ENCODE measurements at places on chromosomes 12 and 14.

DNA sequence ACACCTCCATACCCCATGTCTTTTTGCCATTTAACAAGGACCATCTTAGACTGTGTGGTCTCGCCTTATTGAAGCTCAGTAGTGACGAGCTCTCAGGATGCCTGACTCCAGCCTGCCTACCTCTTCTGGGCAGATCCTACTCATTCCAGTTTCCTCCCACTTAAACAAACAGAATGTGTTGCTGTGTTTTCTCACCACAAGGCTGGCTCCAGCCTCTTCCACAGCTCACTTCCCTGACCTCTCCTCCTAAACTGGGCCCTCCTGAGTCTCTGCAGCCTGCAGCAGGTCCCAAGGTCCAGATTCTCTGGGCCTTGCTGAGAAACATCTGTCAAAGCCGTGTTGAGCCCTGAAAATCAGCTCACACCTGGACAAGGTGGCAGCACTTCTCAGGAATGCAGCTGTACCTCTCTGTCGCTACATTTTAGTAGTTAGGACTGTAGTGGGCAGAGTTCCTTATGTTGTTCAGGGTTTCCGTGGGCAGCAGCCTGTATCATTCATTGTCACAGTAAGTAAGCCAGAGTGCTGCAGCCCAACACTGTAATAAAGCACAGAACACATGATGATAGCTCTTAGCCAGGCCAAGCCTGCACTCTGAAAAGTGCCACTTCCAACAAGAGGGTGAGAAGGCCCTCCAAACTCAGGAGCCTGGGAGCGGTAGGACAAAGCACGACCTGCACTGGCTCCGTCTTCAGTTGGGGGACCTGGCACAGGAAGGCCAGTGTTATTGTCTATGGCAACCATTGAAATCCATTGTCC, 68.5 kb downstream of the NKX2-1 start:
- DNase-seq, result no peak

DNA sequence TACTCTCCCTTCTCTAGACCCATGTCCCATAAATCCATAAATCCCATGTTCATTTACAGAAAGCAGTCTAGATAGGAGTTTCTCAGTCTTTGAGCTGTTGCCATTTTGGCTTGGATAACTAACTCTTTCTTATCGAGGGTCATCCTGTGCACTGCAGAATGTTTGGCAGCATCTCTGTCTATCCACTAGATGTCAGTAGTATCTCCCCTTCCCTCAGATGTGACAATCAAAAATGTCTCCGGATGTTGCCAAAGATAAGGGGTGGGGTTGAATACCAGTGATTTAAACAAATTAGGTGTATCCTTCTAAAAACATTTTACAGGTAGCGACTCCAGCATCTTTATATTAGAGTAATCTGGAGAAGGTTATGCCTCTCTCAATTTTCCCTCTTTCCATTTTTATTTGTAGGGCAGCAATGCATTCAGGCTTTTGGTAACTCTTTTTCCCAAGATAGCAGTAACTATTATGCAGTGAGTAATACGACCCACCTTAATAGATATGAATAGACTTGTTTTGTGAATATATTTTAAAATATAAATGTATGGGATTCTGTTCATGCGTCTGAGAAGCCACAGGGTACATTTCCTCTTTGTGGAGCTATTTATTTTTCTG, 100.7 kb downstream of the LRRK2 start:
- DNase-seq, result no peak

DNA sequence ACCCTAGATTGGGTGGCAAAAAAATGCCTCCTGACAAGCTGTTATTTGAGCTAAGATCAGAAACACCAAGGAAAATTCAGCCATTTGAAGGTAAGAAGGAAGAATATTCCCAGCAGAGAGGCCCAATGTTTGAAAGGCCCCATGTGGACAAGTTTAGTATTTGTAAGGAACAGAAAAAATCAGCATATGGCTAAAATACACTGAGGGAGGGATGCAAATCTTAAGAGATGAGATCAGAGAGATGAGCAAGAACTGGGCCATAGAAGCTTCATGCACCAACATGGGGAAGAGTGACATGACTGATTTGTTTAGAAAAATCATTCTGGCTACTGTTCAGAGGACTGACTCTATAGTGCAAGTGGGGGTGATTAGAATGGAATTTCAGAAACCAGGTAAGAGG, 496.8 kb upstream of the SOX5 start:
- DNase-seq, result no peak

DNA sequence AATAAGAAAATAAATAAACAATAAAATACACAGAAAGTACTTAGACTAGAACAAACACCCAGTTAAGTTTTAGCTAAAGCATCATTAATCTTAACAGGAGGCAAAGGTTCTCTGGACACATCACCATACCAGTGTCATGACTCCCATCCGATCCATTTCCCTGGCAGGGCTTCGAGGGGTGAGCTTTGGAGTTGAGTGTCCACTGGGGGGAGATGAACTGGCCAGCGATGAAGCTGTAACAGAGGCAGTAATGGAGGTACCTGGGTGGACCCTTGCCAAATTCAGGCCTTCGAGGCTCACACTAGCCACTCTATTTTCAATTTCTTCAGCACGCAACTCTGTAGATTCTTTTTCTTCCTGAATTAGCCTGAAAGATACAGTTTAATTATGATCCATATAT, 269.5 kb downstream of the ACSS3 start:
- no peak for DNase-seq

DNA sequence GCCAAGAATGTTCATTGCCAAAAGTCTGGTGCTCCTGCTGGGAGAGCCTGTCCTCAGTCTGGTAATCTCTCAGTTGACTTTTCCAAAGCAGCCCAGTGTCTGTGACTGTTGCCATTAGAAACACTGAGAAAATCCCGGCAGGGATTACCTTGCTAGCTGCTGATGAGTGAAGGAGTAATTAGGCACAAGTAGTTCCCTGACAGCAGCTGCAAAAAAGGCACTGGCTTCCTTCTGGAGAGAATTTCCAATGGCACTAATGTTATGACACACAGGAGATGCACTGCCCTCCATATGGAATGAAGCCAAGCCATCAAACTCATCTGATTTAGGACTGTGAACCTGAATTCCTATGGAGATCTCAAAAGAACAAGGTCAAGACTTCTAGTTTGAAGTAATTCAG, 1321.2 kb upstream of the SEL1L start:
- no peak for DNase-seq

GRCh38 chr14:100653409-100653808, 66.2 kb upstream of the BEGAIN start:
- no peak for DNase-seq

- no peak for DNase-seq
Measured at GRCh38 chr14:65074449-65075150, 27.7 kb downstream of the MAX start.

DNA sequence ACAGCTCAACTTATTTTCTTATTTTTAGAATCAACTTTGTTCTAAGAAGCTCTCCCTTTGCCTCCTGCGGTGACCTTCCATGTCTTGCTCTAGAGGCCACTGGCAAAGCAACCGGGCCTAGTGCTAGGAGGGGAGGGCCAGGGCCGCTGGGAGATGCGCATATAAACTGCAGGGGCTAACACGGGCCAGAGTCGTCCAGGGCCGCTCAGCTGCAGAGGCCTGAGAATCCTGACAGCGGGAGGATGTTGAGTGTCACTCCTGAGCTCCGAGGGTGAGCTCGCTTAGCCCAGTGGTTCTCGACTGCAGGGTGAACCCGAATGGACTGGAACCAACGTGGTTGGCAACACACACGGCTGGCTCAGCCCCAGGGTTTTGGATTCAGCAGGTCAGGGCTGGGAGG, 6.5 kb upstream of the PIWIL1 start:
- DNase-seq, result no peak

DNA sequence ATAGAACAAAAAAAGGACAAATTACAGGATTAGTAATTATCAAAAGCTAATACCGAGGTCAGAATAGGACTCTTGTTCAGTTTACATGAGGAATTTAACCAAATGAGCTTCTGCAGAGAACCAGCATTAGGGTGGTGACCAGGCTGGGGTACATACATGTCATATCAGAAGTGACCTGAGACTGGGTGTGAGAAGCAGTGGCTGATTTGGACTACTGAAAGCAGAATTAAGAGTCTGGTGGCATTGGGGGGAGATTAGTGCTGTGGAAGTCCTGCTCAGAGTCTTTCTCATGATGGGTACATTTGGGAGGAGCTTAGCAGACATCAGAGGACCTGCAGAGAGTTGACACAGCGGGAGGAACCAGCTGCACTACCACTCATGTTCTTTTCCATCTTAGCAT, 21.7 kb downstream of the TRAF3 start:
- no peak for DNase-seq

GRCh38 chr12:12482150-12482761, 80.4 kb downstream of the DUSP16 start:
- no peak for DNase-seq
